Iris pigment epithelial cell (primary cell): ENCODE measurements at places on chromosomes 3 and 15.

- DNase-seq, result no peak
Observed at GRCh38 chr3:10556312-10556711, 50.9 kb upstream of the ATP2B2 start.

DNA sequence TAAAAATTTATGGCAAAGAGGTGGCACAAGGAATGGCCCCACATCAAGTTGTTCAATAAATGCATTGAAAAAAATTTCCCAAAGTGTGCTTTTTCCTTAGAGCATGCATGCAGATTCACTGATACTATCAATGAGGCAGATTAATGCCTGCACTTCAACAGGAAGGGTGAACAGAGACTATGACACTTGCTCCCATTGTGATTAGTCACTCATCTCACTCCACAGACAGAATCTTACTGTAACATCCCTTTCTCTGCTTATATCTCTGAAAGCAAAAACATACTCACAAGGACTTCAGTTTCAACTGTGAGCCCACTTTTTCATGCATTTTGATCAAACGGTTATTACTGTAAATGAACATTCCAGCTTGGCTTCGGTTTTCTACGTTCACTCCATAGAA is 60.9 kb downstream of the MORC1 start:
- no peak for DNase-seq

- no peak for DNase-seq
Observed at GRCh38 chr15:69661446-69661845, 208.8 kb downstream of the RPLP1 start.

DNA sequence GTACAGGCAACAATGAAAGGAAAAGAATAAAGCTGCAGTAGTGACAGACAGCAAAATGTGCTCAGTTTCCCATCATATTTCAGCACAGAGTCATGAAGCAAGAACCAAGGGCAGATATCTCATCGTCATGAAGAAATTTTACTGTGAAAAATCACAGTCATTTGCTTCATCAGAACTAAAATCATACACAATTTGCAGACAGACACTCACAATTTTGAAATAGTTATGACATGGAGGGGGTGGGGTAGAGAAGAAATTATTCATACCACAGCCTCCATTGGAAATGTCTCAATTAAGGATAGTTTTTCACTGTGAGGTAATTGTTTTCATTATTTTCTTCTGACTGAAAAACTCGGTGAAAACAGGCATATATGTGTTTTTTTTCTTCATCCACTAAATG is 78.8 kb upstream of the CNTN3 start:
- DNase-seq, result no peak

DNA sequence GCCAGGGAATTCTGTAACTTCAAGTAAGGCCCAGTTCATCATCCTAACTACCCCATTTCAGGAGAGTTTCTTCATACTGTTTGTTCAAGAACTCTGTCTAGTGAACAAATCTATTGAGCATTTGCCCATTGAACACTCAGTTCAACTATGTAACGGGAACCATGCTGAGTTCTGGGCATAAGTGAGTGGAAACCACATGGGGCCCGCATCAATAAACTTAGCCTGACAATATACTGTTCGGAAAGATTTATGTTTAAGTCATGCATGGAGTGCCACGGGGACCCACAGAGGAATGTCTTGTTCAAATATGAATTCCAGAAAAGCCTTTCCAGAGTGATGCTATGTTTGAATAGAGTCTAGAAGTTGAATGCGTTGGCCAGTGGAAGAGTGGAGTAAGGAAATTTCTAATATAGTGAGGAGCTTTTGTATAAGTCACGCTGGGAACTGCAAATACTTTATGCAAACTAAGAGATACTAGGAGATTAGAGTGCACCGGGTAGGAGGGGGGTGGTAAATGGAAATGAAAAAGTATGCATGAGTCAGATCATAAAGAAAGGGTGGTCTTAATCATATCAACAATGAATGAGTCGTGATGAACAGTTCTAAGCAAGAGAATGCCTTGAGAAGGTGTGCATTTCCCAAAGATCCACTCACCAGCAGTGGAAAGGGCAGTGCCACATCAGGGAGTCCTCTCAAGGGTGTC is 279.8 kb downstream of the VPS13C start:
- DNase-seq, result no peak
